Caki2 (cell line): ENCODE measurements at places on chromosomes 1 and 21. TPM values are rescaled to one million over a fixed set of nuclear protein-coding genes. Genes with fewer than 3 reads are reported as not detected.

DNA sequence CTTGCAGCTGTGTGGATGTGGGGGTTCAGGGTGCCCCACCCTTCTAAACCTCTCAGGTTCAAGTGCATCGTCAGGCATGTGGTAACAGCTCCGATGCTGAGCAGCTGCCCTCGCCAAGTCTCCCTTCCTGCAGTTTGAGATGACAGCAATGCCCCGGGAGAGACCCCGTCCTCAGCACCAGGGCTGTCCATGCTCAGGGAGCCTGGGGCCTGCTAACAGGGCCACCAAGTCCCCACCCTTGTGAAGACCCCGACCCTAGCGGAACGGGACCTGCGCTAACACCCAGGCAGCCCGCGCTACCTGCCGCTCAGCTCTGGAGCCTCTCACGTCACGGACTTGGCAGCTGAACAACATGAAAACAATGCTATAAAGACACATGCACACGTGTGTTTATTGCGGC, 159.2 kb upstream of the C1orf174 start:
- no peak for DNase-seq

- no peak for DNase-seq
Observed at GRCh38 chr1:14784790-14785773, 186.6 kb downstream of the KAZN start.

- DNase-seq = no peak
Observed at GRCh38 chr1:62978741-62979140, 194.8 kb downstream of the ATG4C start.

DNA sequence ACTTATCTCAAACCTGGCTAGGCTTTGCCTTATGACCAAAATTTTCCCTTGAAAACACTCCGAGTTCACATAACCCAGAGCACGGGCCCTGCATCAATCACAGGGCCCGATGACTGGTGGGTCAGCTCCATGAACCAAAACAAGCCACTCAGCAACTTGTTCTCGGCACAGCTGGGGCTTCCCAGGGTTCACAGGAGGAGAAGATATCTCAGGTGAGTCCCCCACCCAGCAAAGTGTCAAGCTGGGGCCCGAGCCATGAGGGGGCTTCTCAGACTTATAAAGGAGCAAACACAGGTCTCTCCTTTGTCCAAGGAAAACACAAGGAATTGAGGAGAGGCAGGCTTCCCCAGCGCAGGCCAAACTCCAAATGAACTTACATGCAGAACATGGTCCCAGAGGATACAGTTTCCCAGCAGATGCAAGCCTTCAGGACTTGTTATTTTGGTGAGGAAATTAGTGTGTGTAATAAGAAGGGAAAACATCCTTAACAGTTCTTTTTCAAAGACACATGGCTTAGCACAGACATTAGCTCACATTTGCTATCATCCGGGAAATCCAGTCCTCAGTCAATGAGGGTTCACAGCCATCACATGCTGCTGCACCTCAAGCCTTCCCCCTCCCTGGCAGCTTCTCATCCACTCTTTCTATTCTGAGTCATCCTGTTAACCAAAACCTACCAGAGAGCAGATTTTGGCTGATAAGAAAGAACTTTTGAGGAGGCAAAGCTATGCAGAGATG, 98.1 kb upstream of the NFIA start:
- no peak for DNase-seq

- no peak for DNase-seq
Observed at GRCh38 chr1:112894561-112895011, 61.4 kb downstream of the SLC16A1 start.

DNA sequence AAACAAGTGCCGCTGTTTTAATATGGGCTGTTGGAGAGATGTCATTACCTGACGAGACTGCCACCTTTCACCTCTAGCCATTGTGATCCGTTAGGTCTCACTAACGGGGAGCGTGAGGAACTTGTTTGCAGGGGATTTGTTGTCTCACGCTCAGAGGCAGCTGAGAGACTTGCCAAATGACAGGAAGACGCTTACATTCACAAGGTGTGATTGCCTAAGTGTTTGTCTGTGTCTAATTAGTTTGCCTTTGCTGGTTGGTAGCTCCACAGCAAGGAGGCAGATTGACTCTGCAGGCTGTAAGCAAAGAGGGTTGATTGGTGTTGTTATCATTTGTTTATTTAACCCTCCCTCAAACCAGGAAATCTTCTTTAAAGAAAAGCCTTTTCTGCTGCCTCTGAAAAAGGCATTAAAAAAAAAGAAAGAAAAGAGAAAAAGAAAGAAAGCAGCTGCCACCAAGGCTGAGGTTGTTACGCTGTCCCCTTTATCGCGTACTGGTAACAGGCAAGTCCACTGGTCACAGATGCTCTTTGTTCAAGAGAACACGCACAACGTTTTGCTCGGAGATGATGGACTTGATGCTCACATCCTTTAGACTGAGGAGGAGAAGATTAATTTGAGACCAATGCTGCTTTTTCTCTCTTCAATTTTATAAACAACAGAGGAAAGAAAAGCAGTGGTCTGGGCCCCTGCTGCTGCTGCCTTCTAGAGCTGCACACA, 203.9 kb downstream of the ZNF326 start:
- DNase-seq = no peak

KLF17 gene
- not detected in 2 replicates for total RNA-seq

CNTN2 gene
- total RNA-seq = 0.30 TPM in 1 of 2 replicates, not detected in the other

UTS2 gene
- not detected in 2 replicates for total RNA-seq

ZNF683 gene
- not detected in 2 replicates for total RNA-seq
